ENCODE measurements at places on chromosomes 5 and 9. TPM values are rescaled to one million over a fixed set of nuclear protein-coding genes. Genes with fewer than 3 reads are reported as not detected.

- DNase-seq, result no peak
These were observed 155.8 kb upstream of the ZNF608 start for GRCh38 chr5:124902097-124902821.

DNA sequence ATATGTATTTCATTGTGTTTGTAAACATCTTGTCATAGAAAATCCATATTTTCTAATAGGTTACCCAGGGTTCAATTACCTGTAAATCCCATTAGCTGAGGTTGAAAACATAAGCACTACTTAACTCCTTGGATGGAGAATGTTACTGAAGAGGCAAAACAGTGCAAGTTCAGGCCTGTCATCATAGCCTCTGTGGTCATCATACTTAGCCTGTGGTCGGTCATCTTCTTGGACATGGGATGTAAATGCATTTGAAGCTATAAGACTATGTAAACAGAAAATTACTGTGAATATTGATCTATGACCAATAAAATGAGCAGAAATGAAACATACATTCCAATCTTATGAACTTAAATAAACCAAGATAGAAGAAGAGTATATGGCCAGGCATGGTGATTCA is 164.7 kb downstream of the CHSY3 start:
- DNase-seq, result no peak

GRCh38 chr5:84618262-84618661 is 233.6 kb upstream of the EDIL3 start:
- DNase-seq, result no peak

DNA sequence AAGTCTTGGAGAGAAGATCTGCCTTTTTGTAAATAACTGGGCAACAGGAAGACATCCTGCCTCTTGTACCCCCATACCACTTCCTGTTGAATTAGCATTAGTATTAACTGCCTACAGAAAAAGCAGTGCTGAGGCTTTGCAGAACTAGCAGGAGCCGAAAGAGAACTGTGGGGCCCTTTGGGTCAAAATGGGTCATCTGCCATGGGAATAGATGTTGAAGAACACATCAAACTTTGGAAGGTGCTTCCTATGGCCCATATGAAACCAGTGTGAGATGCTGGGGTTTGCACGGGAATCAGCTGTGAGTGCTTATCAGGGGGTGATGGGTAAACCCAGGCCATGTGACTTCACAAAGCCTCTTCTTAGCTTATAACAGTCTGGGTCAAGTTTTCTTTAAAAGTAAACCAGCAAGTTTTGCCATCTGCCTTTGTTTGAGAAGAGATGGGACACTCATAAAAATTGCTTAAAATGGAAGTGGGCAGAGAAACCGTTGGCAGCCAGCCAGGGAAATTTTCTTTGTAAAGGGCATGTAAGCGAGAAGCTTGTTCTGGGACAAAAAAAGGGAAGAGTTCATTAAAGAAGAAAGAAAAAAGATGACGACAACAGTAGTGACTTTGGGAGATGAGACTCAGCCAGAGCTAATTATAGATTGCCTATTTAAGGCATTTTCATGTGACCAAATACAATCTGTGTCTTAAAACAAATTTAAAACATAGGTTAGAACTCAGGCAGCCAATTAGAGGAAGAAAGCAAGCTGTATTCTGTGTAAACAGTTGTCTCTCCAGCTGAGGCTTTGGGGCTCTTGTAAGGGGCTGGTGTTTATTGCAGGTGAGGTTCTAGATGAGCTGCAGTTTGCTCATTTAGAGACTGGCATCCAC is 4.4 kb downstream of the SLC25A25 start:
- peak; percentile 95 for DNase-seq

DNA sequence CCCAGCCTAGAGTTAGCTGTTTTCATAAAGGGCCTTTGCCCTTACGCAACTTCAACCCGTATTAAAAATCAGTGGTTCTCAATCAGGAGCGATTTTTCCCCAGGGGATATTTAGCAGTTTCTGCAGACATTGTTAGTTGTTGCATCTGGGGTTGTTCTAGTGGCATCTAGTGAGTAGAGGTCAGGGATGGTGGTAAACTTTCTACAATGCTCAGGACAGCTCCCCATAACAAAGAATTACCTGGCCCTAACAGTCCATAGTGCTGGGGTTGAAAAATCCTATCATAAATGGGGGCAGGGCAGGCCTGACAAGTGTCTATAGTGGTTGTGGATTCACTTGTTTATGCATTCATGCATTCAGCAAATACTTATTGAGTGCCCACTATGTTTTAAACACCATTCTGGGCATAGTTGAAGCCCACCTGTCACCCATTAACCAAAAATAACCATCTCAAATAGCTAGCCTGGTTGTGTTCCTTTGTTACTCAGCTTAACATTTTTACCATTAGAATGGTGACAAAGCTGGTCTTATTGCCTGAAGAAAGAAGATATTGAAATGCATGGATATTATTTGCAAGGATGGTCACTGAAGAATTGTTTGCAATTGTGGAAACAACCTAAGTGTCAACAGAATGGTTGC is 15.9 kb upstream of the FGF1 start:
- DNase-seq, result no peak

DNA sequence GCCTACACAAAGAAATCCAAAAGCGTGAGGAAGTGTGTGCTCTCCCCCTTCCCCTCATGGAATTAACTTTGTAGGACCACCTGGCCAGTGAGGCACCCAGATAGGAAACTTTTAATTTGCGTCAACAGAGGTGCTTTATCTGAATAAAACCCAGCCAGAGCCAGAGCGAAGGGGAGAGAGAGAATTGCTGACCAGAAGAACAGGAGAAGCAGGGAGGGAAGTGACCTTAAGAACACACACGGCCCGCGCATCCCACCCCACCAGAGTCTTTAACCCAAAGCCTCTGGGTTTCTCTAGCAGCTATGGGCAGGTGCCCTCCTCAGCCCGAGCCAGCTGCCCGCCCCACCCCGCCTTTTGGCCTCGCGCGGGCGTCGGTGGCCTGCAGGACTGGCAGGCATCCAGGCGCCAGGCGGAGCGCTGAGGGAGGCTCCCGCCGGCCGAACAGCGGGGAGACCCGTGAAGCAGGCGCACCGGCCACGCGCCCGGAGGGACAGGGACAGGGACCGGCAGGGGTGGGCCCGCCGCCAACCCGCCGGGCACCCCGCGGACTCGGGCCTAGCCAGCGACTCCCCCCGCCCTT is 580 bp downstream of the ERAP1 start:
- DNase-seq, result peak; percentile 93

- DNase-seq, result no peak
These were observed 67.0 kb downstream of the FRMD3 start for GRCh38 chr9:83471241-83471640.

GRCh38 chr5:22329683-22330082 is 523.5 kb downstream of the CDH12 start:
- DNase-seq, result no peak

GRCh38 chr5:21826884-21827283 is 1026.3 kb downstream of the CDH12 start:
- DNase-seq, result no peak

DNA sequence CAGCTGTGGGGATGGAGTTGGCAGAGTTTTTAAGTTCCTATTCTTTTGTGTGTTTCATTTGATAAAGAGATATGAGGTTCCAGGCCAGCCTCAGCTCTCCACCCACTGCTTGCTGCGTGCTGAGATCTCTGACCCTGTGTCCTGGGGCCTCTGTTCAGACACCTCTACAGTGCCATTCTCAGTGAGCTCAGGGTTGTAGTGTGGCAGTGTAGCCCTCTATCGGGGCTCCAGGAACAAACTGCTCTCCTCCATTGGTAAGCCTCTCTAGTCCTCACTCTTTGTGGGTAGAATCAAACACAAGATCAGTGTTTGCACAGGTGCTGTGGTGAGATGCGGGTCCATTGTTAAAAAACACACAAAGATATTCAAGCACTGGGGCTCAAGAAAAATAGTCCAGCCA is 386.6 kb upstream of the RPS23 start:
- no peak for DNase-seq

- DNase-seq, result peak; percentile 62
These were observed 5.6 kb upstream of the LCN2 start for GRCh38 chr9:128143525-128144238.

DNA sequence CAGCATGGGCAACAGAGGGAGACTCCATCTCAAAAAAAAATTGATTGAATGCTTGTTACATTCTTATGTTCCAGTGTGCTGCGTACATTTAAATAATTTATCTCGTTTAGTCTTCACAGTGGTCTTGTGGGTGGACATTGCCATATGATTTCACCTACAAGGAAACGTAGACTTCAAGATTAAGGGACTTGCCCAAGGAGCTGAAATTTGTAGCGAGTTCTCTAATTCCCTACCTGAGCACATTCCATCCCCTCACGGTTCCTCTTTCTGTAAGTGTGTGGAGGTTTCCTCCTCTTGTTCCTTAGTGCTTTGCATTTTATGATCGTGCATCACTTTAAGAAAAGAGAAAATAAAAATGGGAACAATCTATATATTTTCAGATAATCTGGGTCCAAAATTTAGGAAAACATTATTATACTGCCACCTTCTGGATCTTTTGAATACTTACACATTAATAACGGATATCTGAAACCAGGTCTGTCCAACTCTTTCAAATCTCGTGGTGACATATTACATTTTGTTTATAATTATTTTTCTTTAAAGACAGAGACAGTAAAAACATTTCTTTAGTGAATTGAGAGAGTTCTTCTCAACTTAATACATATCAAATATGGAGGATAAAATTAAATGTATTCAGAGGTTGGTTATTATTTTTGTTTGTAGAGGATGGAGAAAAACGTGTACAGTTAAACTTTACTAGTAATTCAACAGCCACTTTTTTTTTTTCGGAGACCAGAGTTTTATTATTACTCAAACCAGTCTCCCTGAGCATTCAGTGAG is 29.9 kb upstream of the C7 start:
- DNase-seq, result no peak

DNA sequence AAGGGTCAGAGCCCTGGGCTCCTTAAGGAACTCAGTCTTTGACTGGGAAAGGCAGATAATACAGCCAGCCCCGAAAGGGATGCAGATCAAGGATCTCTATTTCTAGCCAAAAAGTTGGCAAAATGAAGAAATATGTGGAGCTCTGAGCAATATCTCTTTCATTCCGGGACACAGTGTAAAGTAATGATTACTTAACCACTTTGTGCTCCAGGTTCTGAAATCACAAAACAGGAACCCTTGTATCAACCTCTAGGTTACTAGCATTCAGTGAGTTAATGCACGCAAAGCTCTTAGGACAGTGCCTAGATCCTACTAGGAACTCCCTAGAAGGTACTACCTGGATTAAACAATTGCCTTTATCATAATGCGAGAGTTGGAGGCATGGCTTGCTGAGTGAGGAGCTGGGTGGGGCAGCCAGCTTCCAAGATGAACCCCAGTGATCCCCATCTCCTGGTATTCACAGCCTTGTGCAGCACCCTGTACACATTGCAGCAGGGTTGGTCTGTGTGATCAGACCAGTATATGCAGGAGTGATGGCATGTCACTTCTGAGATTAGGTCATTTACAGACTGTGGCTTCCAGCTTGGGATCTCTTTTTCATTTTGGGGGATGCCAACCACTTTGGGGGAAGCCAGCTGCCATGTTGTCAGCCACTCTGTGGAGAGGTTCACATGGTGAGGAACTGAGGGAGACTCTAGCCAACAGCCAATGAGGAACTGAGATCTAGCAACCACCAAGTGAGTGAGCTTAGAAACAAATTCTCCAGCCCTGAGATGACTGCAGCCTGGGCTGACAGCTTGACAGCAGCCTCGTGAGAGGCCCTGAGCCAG is 103.1 kb upstream of the SLC44A1 start:
- no peak for DNase-seq

GRCh38 chr5:72841756-72842535 is 25.5 kb downstream of the TNPO1 start:
- DNase-seq, result no peak

DNA sequence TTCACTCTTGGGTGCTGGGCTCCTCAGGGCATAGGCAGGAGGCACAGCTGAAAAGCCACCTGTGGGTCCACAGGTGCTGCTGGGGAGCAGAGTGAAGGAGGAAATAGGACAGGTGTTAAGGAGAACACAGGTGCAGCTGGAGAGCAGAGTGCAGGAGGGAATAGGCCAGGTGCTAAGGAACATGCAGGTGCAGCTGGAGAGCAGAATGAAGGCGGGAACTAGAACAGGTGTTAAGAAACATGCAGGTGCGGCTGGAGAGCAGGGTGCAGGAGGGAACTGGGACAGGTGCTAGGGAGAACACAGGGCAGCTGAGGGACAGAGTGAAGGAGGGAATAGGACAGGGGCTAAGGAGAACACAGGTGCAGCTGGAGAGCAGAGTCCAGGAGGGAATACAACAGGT is 43.8 kb upstream of the PLEKHG4B start:
- DNase-seq, result no peak

- peak; percentile 17 for DNase-seq
These were observed 5.3 kb downstream of the BARX1 start for GRCh38 chr9:93949694-93950449.

- no peak for DNase-seq
These were observed 5.4 kb downstream of the IGIP start for GRCh38 chr5:140130949-140131733.

DNA sequence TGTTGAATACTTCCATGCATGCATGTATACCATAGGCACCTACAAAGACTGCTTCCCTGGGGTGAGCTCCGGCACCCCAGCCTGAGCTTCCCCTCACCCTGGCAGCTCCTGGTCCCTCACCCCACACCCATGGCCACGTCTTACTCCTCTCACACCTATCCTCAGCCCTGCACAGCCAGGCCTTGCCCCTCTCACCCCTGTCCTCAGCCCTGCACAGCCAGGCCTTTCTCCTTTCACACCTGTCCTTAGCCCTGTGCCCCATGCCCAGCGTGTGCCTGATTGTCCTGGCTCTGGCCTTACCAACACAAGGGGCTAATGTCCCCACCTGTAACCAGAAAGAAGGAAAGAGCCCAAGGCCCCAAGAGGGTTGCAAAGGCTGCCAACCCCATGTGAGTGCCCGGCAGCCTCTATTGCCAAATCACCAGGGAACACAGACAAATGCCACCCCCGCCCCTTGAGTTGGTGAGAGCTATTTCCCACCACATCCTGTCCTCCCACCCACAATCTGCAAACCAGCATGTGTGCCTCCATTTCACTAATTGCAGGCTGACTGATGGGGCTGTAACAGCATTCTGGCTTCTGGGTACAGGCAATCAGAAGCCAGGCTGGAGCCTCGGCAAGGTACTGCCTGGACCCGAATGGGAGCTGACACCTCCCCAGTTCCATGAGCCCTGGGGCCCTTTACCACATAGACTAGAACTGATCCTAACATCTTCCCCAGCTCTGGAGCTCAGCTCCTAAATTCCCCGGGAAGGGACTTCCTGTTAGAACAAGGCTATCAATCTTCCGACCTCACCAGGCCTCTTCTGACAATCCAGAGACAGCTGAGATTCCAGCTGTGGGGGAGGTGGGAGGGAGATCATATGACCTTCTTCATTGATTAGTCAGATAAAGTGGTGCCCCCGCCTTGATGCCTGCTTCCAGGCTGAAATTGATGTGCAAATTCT is 78.2 kb downstream of the FAM114A2 start:
- DNase-seq, result no peak

Gene WWC1
- total RNA-seq, result 0.97 TPM

Gene DNAJC21
- total RNA-seq, result 59.0 TPM

Gene CER1
- total RNA-seq, result not detected

Gene LCN15
- not detected for total RNA-seq

Gene CDX1
- not detected for total RNA-seq

Gene F2RL1
- total RNA-seq, result 1.1 TPM

Gene ORM2
- total RNA-seq, result not detected

Gene PCDHB15
- total RNA-seq, result 4.4 TPM

Measured in posterior vena cava (tissue), 2 donors.